A549 treated with AZD2906 at 1 μM for 4 hours (cell line): ENCODE measurements at places on chromosomes 1 and 21. TPM values are rescaled to one million over a fixed set of nuclear protein-coding genes. Genes with fewer than 3 reads are reported as not detected.

The OR10J1 gene
- not detected in 5 replicates for total RNA-seq

The CORT gene
- total RNA-seq = 0.09 to 0.26 TPM (median 0.18 TPM) in 4 of 5 replicates, not detected in the other

The NBPF10 gene
- 0.92 to 1.3 TPM (median 1.2 TPM) in 5 replicates for total RNA-seq

The CYYR1 gene
- not detected in 5 replicates for total RNA-seq

The LMX1A gene
- total RNA-seq = not detected in 5 replicates

The ARHGEF10L gene
- total RNA-seq = 5.6 to 7.2 TPM (median 6.7 TPM) in 5 replicates

The ACTN2 gene
- 0.01 to 0.09 TPM (median 0.06 TPM) in 4 of 5 replicates, not detected in the other for total RNA-seq
